ENCODE measurements at places on chromosomes 1 and 21.
A peak's percentile ranks its signal among the peaks of the same experiment; 100 is the strongest.

DNA sequence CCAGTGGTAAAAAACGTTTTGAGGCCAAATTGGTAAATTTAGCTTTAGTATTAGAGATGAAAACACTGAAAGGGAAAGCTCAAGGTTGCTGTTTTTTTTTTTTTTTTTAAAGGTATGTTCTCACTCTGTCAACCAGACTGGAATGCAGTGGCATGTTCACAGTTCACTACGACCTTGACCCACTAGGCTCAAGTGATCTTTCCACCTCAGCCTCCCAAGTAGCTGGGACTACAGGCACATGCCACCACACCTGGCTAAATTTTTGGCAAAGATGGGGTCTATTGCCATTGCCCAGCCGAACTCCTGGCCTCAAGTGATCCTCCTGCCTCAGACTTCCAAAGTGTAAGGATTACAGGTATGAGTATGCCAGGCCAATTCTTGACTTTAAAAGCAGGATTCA is 18.9 kb downstream of the LRIF1 start:
- no peak for DNase-seq

DNA sequence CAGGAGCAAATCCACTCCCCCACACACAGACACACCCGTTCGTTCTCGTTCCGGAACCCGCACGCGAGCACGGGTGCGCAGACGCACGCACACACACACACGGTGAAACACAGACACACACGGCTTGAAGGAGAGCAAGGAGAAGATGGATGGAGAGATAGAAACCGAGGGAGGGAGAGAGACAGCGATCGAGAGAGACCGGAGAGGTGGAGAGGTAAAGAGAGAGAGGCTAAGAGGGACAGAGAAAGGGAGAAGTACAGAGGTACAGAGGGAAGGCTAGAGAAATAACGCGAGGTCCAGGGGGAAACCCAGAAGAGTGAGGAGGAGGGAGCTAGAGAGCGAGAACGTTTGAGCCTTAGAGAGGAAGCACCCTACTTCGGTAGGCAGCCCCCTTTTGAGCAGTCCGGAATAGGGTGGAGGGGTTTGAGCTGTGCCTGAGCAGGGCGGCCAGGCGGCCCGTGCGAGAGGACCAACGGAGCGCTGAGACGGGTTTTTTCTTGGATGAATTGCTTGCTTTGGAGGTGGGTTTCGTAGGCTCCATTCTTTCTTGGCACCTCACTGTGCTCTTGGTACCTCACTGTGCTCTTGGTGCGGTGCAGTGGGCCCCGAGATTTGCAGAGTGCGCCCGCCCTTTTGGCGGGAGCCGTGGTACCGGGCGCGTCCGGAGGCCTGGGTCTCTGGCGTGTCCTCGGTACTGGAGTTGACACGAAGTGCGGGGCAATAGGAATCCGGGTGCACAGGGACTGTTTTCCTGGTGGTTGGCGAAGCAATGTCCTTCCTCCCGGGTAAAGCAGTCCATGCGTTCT is 88.4 kb upstream of the RHOU start:
- DNase-seq = no peak

DNA sequence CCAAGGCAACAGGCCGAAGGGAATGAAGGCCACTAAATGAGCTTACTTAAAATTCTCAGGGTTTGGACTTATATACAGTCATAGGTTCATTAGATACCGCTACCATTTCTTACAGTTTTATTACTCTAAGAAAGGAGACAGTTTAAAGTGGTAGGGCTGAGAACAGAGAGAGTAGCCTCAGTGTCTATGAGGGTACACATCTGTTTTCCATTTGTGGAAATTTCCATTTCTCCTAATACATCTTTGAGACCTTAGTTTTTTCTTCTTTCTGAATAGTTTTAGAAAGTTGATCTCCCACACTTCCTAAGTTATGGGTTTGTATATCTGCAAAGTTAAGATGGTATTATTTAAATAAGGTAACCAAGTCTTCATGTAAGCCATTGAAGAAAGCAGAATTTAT is 1279.1 kb downstream of the NCAM2 start:
- no peak for DNase-seq

DNA sequence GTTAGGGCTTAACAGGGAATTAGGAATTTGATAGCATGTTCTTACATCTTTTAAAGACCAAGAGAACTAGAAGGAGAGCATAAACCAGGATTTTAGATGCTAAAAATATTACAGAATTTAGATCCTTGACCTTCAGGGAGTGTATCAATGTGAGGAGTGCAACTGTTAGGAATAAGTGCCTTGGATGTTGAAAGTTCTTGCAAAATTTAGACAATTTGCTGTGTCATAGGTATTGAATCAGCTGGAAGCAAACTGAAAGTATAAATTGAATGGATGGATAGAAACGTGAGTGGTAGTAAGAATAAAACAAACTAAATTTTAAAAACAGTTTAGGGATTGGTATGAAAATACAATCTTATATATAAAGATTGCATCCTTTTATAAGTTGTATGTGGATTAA is 27.7 kb downstream of the PPP1R12B start:
- no peak for DNase-seq

- DNase-seq = peak; percentile 58
Observed at GRCh38 chr1:117658676-117659075, 52.8 kb downstream of the TENT5C start.

GRCh38 chr1:206588492-206588891 is 23.8 kb downstream of the EIF2D start:
- no peak for DNase-seq

DNA sequence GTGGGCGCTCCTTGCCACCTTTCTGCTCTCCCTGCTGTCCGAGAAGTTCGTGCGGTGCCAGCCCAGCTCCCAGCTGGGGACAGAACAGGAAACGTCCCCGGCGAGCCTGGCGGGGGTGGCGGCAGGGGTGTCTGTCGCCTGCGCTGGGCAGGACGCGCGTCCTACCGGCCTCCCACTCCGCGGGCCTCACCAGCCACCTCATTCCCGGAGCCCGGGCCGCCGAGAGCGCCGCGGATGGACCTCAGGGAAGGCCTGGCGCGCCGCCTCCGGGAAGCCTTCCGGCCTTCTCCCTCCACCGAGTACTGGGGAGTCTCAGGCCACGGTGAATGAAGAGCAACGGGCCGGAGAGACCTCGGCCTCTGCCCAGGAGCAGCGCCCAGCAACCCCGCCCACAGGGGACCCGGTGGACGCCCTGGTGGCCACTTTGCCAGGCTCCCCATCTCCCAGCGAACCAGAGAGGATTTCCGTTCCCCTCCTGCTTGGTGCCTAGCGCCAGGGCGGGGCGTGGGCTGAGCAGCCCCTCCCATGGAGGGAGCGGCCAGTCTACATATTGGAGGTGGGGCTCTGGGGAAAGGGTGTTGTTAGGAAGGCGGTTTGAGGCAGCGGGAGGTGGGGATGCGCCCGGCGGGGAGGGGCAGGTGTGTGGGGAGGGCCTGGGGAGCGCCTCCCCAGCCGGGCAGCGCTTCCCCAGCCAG is 9.5 kb upstream of the TNFRSF14 start:
- DNase-seq = peak; percentile 73

DNA sequence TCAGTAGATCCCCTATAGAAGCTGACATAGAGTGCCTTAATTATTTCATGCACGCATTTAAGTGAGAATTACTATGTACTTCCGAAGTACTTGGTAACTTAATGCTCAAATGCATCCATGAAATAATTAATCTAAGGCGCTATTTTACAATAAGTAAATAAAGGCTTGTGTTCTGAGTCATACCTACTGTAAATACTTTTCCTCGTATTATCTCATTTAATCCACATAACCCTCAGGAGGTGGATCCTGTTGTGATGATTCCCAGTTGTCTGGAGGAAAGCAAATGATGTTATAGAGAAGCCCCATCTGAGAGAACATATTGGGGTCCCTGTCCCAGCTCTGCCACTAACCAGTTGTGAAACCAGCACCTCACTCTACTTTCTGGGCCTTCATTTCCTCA is 16.4 kb downstream of the SUSD4 start:
- DNase-seq = no peak

DNA sequence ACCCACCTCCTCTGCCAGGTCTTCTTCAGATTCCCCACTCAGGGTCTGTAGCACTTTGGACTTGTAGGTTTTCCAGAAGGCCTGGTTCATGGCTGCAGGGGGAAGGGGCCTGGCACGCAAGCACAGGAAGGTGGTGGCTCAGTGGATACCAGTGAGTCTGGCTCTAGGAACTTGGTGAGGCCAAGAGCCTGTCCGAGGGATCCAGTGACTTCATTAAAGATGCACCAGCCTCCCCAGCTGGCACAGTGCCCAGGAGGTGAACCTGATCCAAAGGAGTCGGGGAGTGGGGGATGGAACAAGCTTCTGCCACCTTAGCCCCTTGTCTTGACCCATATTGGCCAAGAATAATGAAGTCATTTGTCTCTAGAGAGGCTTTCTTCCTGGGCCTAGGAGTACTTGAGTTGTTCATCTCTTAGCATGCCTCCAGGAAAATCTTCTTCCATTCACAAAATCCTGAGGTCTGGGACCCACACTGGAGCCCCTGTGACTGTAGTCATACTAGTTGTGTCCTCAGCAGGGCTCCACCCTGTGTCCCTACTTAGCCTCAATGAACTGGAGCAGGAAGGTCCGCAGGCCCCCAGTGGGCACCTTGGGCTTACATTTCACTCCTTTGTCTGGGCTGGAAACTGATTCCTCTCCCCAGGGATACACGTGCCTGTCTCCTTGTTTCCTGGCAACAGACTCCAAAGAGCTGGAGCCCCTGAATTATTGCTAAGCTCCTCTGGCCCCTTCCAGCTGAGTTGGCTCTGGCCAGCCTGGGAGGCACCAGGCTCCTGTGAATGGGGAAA is at the start of gene C1orf232:
Gene C1orf232 (minus strand): TSS at position 554 of the 788 bp plus-strand sequence. CDS start 464 bp downstream, at position 90.
- no peak for DNase-seq

DNA sequence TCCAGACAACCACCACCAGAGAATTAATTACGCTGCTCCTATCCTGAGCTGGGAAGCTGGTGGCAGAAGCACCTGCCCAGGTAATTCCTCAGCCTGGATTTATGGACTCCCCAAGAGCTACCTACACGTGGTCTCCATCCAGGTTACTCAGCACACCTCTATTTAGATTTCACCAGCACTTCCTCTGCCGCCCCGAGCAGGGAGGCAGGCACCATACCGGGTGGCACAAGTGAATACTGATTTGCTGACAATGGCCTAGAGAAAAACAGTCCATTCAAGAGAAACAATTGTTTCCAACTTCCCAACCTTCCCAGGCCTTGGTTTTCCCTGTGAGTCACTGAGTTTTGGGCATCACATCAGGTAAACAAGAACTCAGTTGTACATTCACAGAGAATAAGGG is 134.3 kb downstream of the MATN1 start:
- DNase-seq = no peak

DNA sequence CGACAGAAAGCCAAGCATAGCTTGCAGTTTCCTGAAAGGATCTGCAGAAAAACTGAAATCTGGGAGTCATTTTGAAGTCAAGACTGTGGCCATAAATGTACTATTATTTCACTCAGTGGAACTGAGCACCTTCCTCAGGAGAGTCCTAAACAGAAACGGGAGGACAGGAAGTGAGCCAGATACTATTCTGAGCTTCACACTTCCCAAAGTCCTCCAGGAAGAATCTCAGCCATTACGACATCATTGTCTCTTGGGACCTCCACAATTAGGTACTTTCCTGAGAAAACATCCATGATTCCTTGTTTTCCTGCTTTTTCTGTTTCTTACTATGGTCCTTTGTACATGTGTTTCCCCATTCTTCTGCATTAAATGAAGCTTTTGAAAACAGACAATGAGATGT is 299.2 kb upstream of the USP25 start:
- DNase-seq = no peak

- DNase-seq = no peak
Observed at GRCh38 chr1:153251988-153252387, 7.5 kb upstream of the LORICRIN start.

DNA sequence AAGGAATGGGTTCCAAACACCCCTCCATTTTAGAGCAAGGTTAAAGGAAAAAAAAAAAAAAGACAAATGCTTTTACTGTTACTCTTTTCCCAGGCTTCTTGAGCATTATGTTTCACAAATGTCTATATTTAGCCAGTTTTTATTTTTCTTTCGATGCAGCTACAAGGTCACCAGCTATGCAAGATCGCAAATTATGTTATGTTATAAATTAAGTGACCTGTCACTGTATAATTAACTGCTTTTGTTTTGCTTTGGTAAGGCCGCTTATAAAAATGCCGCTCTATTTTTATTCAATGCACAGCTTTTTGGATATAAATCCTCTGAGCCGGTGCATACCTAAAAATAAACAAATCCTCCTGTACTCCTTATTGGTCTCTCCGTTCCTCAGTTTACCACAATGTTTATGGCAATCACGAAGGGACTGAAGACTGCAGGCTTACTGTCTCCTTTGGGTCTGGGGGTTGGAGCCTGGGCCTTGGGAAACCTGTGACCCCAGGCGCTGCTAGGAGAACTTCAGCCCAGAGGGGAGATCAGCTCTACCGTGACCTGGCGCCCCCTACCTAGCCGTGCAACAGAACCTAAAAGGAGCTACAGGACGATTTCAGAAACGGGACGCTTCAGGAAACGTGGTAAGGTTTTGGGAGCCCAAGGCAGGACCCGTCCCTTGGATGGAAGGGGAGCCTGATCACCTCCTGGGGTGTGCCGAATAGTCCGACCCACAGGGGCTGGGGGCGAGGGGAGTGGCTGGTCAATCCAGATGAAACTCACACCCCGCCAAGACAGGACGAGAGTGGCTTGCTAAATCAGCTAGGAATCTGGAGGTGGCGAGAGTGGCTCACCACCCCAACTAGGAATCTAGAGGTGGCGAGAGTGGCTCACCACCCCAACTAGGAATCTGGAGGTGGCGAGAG is 101.2 kb upstream of the CD55 start:
- DNase-seq = no peak

- peak; percentile 68 for DNase-seq
Observed at GRCh38 chr1:17439250-17440073, at the start of gene RCC2. TSS of gene RCC2 (minus strand) at chr1:17439677. CDS start at chr1:17438514, 1,163 bp downstream.

GRCh38 chr1:241229216-241229615 is 127.8 kb downstream of the RGS7 start:
- DNase-seq = no peak

DNA sequence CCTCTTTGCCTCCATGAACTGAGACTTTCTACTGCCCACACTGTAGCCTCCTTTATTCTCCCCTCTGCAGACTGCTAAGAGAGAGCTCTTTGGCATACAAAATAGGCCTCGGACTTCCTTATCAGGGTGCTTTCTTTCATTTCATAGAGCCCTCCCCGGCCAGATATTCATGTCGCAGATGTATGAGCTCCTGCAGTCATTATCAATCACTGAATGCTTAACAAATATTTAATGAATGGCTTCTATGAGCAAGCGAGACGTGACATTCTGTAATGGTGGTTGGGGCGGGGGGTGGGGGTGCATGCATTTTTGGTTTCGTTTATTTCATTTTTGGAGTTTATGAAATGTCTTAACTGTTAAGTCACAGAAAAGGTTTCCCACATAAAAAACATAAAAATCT is 344.8 kb upstream of the KAZN start:
- DNase-seq = no peak

- DNase-seq = no peak
Observed at GRCh38 chr1:2890221-2890850, 88.8 kb upstream of the TTC34 start.
